Panc1 (cell line): ENCODE measurements at places on chromosomes 5 and 9.

DNA sequence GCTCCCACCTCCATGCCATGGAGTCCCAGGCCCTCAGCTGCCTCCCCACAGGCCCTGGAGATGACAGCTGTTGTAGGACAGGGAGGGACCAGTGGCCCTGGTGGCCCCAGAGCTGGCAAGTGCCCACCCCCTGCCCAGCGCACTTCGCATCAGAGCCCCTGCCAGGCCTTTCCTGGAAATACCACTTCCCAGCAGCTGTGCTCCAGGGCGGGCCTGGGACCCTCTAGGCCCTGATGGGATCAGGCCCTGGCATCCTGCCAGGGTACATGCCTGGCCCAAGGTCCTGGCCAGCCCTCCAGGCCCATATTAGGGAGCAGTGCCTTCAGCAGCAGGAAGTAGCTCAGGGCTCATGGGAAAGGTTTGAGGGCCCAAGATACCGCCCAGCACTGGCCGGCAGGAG lies 2.5 kb downstream of the KCNT1 start:
- DNase-seq: no peak

DNA sequence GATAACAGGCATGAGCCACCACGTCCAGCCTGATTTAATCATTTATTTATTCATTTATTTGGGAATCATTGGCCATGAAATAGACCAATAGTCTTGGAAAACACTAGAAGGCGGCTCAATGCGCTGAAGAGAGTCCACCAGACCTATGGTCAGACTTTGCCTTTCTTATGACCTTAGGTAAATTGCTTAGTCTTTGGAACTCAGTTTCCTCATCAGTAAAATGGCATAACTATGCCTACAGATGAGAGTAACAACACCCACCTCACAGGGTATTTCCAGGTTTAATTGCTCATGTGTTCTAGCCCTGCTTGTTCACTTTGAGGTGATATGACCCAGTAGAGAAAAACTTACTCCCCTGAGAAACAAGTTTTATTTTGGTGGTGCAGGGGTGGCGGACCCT lies 38.2 kb upstream of the CPEB4 start:
- no peak for DNase-seq

GRCh38 chr9:128771094-128771721 lies 519 bp downstream of the ZER1 start:
- DNase-seq: no peak

DNA sequence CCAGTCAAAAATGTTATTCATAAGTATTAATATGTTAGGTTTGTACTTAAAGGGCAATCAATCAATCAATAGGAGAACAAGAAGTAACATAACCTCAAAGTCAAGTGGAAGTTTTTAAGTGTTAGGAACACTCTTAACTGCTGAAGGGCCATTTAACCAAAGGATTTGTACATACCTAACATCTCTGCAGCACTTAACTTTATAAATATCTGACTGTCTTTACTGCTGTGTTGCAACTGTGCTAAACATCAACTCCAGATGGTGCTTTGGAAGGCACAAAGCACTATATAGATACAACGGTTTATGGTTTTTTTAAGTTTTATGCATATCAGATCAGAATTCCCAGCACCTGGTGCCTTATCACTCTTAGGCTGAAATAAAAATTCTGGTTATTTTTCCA lies 604.9 kb upstream of the PTGER4 start:
- no peak for DNase-seq

GRCh38 chr5:14705556-14705955 lies 41.0 kb downstream of the OTULIN start:
- no peak for DNase-seq

GRCh38 chr5:40736103-40736875 lies 19.5 kb downstream of the TTC33 start:
- peak; percentile 80 for DNase-seq

DNA sequence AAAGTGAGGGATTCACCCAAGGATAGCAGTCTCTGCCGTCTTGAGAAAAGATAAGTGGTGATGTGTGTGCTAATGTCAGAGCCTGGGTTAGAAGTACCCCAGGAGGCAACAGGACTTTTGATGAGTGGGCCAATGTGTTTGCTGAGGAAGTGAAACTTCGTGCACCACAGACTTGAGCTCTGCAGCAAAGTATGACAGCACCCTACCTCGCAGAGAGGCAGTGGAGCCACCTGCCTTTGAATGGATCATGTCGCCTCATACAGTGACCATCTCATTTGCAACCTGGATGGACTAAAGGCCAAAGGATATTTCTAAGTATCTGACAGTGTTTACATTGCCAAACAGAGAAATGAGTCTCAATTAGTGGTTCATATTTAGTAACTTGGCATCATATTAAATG lies 593.9 kb upstream of the GRAMD2B start:
- no peak for DNase-seq

DNA sequence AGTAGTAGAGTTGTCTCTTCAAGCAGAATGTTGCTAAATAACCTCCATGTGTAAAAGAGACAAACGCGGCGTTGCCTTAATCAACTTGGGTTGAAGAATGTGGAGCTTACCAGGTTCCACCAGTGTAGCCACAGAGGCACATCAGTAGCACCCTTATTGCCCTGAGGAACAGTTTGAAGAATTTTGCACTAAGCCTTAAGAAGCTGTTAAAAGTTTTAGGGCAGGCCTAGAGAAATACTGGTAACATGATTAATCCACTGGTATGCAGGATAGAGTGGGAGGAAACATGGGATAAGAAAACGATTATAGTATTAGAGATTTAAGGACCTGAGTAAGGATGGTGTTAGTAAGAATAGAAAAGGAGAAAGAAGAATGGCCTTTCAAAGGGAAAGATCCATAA lies 100.6 kb downstream of the ZCCHC7 start:
- no peak for DNase-seq

DNA sequence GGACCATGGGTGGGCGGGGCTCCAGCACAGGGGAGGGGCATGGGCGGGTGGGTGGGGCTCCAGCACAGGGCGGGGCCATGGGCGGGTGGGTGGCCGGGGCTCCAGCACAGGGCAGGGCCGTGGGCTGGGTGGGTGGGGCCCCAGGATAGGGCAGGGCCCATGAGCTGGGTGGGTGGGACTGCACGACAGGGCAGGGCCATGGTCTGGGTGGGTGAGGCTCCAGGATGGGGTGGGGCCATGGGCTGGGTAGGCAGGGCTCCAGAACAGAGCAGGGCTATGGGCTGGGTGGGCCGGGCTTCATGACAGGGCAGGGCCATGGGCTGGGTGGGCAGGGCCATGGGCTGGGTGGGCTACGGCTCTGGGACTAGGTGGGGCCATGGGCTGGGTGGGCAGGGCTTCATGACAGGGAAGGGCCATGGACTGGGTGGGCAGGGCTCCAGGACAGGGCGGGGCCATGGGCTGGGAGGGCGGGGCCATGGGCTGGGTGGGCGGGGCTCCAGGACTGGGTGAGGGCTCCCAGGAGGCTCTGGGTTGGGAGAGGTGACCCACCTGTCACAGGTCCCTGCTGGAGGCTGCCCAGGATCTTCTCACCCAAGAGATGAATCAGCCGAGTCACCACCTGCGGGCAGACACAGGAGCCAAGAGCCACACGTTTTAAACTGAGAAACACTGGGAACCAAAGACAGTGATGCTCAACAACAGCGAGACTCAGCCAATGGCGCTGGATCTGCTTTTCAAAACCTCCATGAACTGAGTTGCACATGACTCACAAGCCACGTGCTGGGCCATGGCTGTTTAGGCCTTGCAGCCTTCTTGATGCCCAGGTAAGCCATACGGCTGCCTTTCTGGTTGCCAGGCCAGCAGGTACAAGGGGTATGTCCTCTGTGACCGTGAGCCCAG lies 33.6 kb upstream of the NSMF start:
- DNase-seq: no peak
